ENCODE measurements at places on chromosomes 16 and 17.
A peak's percentile ranks its signal among the peaks of the same experiment; 100 is the strongest.

- DNase-seq, result peak; percentile 12
These were observed 18.3 kb downstream of the CIITA start for GRCh38 chr16:10895053-10895946.

- no peak for DNase-seq
These were observed 2.7 kb downstream of the NXPH3 start for GRCh38 chr17:49578414-49578813.

DNA sequence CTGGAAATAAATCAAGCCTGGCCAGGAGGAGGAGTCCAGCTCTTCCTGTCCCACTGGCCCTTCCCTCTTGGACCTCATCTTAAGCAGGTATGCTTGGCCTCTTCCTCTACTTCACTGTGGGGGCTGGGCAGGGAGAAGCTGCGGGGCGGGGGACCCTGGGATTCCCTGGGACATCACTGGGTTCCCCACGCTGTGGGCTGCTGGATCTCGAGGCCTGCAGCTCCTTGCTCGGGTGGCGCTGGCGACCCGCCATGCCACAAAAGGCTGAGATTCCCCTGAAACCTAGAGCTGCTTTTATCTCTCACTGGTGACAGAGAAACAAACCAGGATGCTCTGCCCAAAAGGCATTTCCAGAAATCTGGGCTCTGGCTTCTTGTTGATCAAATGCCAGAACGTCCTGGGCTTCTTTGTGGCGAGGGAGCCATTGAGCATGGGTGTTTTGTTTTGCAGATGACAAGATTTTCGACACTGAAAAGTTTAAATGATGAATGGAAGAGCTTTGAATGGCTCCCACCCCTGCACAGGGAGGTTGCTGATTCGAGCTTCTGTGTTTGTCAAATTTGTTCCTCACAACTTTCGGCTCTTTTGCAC, 8.6 kb upstream of the PGS1 start:
- no peak for DNase-seq

DNA sequence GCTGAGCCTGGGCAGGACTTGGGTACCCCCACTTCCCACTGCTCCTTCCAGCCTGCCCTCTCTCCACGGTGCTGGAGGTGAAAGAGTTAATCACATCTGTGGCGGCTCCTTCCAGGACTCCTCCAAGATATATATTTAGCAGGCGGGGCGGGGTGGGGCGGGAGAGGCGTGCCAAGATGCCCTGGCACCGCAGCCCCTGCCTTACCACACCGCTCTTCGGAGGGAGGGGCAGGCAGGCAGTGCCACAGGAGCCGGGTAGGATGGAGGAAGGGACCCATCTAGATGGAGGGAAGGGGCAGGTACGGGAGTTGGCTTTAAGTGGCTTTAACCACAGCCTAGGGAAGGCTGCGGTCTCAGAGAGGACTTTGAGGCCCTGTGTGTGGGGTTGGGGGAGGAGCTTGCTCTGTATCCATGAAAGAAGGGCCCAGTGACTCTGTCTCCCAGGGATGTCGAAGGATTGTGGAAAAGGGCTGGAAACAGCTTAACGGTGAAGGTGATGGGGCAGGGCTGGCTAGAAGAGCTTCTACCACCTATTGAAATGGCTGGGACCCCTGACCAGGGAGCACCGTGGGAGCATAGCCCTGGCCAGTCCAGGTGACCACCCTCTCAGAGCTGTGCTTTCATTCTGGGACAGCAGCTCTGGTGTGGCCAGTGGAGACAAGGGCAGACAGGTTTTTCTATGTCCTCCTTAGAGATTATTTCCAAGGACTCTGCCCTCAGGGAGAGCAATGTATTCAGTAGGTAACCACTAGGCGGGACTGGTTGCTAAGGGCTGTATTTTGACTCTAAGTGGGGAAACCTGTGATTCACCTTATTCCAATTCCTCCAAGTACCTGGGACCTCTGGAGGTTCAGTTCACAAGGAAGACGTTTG, 13.0 kb downstream of the GPR142 start:
- no peak for DNase-seq

GRCh38 chr16:25298165-25298872, 40.7 kb upstream of the ZKSCAN2 start:
- DNase-seq, result no peak

DNA sequence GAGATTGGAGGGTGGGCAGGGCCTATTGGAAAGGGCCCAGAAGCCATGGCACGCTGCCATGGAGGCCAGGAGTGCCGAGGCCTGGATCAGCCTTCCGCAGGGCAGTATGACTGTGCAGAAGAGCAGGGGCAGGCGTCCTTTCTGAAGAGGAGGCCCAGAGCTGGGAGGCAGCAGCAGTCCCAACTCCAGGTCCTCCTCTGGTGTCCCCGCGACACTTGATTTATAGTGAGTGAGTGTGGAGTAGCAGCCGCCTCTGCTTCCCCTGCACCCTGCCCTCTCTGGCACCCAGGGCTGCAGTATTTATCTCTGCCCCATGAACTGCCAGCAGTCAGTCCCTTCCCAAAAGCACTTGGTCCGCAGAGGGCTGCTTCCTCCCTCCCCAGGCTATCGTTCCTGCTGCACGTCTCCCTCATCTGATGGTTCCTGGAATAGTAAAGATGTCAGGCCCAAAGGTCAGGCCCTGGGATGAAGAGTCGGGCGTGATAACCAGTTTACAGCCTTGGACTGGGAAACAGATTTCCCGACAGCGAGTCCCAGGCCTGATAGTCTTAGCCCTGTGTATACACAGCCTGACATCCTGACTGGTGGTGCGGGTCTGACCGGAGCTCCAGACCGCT, 32.9 kb downstream of the PGS1 start:
- no peak for DNase-seq

- DNase-seq, result no peak
These were observed 25.0 kb downstream of the TAC4 start for GRCh38 chr17:49822829-49823228.

DNA sequence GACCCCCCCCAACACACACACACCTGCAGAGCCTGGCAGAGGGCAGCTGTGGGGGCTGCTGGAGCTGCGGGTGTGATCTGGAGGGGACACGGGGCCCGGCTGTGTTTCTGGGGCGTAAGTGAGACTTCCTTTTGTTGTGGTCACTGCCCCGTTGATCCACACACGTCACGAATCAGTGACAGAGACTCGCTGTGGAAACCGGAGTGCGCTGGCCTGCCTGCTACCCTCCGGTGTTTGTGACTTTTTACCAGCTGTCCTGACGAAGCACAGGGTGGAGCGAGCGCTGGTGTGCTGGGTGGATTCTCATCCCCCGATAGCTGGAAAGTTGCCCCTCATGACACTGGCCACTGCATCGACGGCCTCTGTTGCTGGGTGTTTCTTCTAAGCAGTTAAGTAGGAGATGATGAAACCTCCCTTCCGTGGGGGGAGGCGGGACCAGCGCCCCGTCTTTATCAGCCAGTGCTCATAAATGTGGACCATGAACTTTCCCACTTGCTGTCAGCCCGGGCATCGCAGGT, 2.3 kb downstream of the METRNL start:
- DNase-seq, result peak; percentile 64

- DNase-seq, result no peak
These were observed 17.9 kb downstream of the MINK1 start for GRCh38 chr17:4851084-4851483.

GRCh38 chr17:1168533-1169220, 11.1 kb downstream of the ABR start:
- DNase-seq, result no peak

GRCh38 chr16:75306099-75306762, 54.8 kb upstream of the BCAR1 start:
- no peak for DNase-seq

DNA sequence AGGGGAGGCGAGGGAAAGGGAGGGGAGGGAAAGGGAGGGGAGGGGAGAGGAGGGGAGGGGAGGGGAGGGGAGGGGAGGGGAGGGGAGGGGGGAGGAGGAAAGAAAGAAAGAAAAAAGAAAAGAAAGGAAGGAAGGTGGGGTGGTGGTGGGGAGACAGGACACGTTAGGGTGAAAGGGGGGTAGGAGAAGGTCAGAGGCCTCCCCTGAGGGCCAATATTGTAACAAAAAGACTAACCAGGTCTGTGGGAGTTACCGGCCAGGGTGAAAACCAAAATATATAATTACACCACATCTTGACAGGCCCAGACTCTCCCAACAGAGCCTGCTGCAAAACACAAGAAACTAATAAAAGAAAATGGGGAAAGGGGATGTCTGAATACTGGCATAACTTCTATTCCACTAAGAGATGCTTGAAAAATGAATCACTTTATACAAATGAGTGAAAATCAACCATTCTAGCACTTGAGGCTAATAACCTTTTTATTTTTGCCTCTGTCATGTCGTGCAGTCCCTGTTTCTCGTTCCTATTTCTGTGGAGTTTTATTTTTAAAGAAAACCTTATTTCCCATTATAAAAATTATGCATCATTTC, 10.0 kb downstream of the WDR45B start:
- no peak for DNase-seq

- no peak for DNase-seq
These were observed 48.3 kb upstream of the C17orf78 start for GRCh38 chr17:37327341-37328090.

DNA sequence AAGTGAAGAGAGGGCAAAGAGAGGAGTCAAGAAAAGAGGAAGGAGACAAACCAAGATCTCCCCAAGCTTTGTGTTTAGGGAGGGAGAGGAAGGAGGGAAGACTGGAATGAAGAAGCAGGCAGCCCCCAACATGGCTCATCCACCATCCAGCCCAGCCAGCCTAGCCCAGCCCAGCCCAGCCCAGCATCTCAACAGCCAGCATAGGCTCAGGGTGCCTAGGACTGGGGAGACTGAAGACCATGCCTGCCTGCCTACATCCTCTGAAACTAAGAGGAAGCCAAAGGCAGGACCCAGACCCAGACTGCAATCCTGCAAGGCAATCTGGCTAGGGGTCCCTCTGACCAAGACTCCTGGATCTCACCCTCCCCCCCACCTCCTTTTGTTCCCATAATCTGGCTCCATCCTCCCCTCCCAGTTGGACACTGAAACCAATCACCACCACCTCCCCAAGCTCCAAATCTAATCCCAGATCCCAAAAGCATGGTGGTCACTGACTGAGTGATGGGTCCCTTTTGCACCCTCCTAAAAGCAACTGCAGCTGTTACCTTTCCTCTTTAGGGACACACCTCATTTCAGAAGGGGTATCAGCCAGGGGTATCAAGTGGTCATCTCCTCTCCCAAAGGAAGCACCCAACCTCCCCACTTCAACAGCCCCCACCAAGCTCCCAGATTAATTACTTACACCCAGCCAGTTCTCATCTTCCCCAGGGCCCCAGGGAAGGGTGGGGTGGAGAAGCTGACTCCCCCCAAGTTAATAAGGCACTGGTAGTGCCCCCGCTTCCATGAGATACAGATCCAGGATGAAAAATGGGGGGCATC, 1.2 kb downstream of the HDAC5 start:
- DNase-seq, result no peak

DNA sequence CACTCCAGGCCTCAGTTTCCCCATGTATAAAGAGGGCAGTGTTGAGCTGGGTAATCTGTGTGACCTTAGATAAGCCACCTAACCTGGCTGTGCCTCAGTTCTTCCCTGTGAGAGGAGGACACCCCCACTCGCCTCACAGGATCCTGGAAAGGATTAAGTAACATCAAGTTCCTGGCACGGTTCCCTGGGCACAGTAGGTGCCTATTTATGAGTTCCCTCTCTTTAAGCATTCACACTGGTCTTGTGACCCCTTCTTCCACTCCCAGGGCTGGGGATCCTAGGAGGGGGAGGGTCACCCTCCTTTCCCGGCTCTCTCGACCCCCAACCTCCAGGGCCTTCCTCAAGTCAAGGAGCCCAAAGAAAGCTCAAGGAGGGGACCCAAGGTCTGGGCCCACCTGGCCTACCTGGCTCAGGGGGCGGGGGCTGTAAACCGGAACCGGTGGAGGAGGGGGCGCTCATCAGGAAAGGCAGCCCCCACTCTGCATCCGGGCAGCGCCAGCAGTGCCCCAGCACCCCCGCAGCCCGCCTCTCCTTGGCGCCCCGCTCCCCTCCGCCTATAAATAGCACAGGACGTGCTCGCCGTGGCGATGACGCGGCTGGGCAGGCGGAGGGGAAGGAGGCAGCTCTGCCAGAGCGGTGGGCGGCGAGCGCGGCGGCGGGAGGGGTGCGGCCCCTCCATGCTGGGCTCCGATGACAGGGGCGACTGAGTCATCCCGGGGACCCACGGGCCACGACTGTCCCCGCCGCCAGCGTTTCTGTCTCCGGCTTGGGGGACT, 9.4 kb downstream of the RPL19 start:
- DNase-seq, result peak; percentile 63

GRCh38 chr17:66445229-66445628, 142.8 kb downstream of the PRKCA start:
- no peak for DNase-seq

DNA sequence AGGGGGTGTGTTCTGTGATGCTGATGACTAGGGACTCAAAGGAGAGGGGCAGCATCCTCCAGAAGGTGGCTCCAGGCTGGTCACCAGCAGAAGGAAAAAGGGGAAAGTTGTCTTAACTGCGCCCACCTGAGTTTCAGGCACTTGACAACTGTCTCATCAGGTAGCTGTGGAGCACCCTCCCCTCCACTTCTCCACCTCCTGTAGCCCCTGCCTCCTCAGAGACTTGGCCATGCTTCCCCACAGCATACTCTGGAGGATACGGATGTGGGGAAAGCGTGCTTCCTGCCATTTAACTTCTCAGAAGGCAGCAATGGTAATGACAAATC, 17.9 kb downstream of the CFAP20 start:
- DNase-seq, result no peak

- DNase-seq, result no peak
These were observed 5.5 kb upstream of the GCSH start for GRCh38 chr16:81101702-81102101.

- no peak for DNase-seq
These were observed 882.8 kb upstream of the SOX9 start for GRCh38 chr17:71237903-71238538.

DNA sequence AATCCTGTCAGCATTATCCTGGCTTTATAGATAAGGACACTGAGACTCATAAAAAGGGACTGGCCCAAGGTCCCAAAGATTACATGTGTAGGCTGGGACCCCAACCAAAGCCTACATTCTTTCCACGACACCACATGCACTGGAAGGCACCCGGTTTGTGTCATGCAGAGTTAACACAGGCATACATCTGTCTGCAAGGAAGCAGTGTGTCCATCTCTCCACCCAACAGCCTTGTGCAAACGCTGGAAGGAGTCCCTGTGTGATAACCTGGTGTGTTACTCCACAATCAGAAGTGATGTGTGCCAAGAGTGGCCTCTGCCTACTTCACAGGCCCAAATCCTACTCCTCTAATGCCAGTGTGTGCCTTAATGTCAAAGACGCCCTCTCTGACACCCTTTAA, 139.8 kb downstream of the PARN start:
- no peak for DNase-seq

GRCh38 chr16:24988593-24989338, 26.4 kb downstream of the ARHGAP17 start:
- DNase-seq, result no peak

- no peak for DNase-seq
These were observed 14.2 kb upstream of the SLC38A10 start for GRCh38 chr17:81309140-81309858.

- no peak for DNase-seq
These were observed 61.9 kb downstream of the MGAT5B start for GRCh38 chr17:76930107-76930506.

DNA sequence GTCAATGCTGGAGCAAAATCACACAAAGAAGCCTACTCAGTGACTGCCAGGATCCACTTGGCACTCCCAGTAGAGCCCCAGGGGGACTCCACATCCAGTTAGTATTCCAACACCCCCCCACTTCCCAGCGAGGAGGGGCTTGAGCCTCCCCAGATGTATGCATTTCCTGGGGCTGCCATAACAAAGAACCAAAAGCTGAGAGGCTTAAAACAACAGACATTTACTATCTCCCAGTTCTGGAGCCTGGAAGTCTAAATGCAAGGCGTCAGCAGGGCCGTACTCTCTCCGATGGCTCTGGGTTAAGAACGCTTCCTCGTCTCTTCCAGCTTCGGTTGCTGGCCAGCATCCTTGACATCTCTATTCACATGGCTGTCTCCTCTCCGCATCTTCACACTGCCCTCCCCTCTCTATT, 23.0 kb upstream of the GNA13 start:
- no peak for DNase-seq
